ENCODE measurements at places on chromosomes 13 and 19.

- no peak overlapping the region for H3K4me3 ChIP-seq
- H3K27ac ChIP-seq: no peak overlapping the region
- H3K4me1 ChIP-seq: no peaks in the 10 kb centered on the region
Observed at GRCh38 chr19:42628411-42629140, 33.9 kb upstream of the CEACAM8 start.

DNA sequence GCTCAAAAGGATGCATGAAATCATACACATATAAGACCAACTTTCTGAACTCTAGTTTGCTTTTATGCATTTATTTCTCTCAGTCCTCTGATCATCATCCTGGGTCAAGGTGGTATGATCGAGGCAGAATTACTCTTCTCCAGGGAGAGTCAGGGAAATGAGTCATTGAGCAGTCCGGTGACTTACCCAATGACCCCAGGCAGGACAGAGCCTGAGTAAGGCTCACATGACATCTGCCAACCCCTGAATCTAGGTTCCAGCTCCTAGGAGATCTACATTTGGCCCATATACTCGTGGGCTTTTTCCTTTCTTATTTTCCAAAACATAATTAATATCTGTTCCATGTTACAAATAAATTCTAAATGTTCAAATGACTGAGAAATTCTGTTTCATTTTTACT lies 502.3 kb downstream of the FOXO1 start:
- peaks cover 9% of the 10 kb centered on the region for H3K27me3 ChIP-seq
- H3K4me3 ChIP-seq: no peak overlapping the region

DNA sequence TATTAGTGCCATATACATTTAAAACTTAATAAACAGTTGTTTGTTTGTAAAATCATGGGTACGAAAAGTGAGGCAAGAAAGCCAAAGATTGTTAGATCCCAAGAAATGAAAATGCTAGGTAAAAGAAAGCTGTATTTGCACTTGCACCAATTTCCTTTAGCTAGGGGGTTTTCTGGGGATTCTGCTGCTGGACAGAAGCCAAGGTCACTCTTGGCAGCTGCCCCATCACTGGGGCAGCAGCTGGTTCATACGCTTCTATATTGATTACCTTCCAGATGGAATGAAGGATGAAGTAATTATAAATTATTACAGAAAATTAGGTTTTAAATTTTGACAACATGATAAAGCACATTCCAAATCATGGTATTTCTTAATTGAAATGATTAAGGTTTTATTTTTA lies 127.4 kb downstream of the SLITRK5 start:
- H3K4me3 ChIP-seq: no peak overlapping the region
- no peaks in the 10 kb centered on the region for H3K27me3 ChIP-seq
- H3K4me1 ChIP-seq: no peaks in the 10 kb centered on the region
- H3K27ac ChIP-seq: no peak overlapping the region

- H3K36me3 ChIP-seq: no peaks in the 10 kb centered on the region
- H3K27me3 ChIP-seq: no peaks in the 10 kb centered on the region
- no peak overlapping the region for H3K4me3 ChIP-seq
- no peak for DNase-seq
Observed at GRCh38 chr13:69418319-69418718, 689.3 kb upstream of the ATXN8OS start.

- no peak overlapping the region for H3K4me3 ChIP-seq
- H3K27ac ChIP-seq: no peak overlapping the region
- no peaks in the 10 kb centered on the region for H3K36me3 ChIP-seq
- no peak for DNase-seq
- peaks cover 10% of the 10 kb centered on the region for H3K4me1 ChIP-seq
- peaks cover 47% of the 10 kb centered on the region for H3K27me3 ChIP-seq
Observed at GRCh38 chr13:27371932-27372331, 52.5 kb upstream of the GTF3A start.

GRCh38 chr13:24746618-24747247 lies 17.2 kb upstream of the RNF17 start:
- H3K36me3 ChIP-seq: no peaks in the 10 kb centered on the region
- no peak overlapping the region for H3K27ac ChIP-seq
- no peak for DNase-seq
- peaks cover 12% of the 10 kb centered on the region for H3K4me1 ChIP-seq
- peaks cover 57% of the 10 kb centered on the region for H3K27me3 ChIP-seq

GRCh38 chr19:14916848-14917247 lies 24.4 kb upstream of the OR7C2 start:
- H3K36me3 ChIP-seq: peaks cover 17% of the 10 kb centered on the region
- DNase-seq: peak; percentile 3
- H3K27ac ChIP-seq: no peak overlapping the region
- H3K27me3 ChIP-seq: peaks cover 61% of the 10 kb centered on the region
- no peaks in the 10 kb centered on the region for H3K4me1 ChIP-seq

DNA sequence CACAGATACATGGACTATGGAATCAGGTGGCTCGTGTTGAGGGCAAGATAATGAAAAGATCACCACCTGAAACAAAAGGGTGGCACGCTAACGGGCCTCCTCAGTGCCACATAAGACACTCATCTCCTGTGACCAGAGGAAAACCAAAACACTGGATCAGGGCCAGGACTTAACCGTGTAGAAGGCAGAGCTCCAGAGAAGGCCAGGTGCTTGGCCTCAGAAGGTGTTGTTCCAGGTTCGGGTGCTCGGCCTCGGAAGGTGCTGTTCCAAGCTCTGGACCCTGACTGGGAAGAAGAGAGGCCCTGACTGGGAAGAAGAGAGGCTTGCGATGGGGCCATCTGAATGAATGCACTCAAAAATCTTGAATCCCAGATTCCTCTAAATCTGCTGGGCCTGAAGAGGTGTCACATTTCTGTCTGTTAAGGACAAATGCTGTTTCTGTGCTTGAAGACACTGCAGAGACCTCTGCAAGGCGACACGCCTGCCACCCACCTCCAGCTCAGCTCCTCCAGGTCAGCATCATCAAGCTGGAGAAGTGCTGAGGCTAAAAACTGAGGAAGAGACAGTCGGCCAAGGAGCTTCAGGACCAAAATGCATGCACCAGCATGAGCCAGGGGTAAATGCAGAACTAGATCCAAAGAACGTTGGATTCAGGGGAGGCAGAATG lies 2.7 kb upstream of the RASA3 start:
- DNase-seq: no peak
- peak overlapping the region; percentile 85 for H3K4me3 ChIP-seq
- H3K4me1 ChIP-seq: peaks cover 48% of the 10 kb centered on the region
- peak overlapping the region; percentile 69 for H3K27ac ChIP-seq

GRCh38 chr13:36666477-36667229 lies 7.2 kb upstream of the SERTM1 start:
- no peaks in the 10 kb centered on the region for H3K4me1 ChIP-seq
- DNase-seq: no peak
- H3K27me3 ChIP-seq: peaks cover 7% of the 10 kb centered on the region
- H3K4me3 ChIP-seq: no peak overlapping the region
- H3K36me3 ChIP-seq: no peaks in the 10 kb centered on the region
- H3K27ac ChIP-seq: no peak overlapping the region

GRCh38 chr19:35213663-35214632 lies 14.6 kb downstream of the FAM187B start:
- H3K4me1 ChIP-seq: peaks cover 34% of the 10 kb centered on the region
- peak; percentile 95 for DNase-seq
- H3K4me3 ChIP-seq: peak overlapping the region; percentile 85
- peak overlapping the region; percentile 100 for H3K27ac ChIP-seq
- H3K36me3 ChIP-seq: peaks cover 9% of the 10 kb centered on the region
- no peaks in the 10 kb centered on the region for H3K27me3 ChIP-seq

DNA sequence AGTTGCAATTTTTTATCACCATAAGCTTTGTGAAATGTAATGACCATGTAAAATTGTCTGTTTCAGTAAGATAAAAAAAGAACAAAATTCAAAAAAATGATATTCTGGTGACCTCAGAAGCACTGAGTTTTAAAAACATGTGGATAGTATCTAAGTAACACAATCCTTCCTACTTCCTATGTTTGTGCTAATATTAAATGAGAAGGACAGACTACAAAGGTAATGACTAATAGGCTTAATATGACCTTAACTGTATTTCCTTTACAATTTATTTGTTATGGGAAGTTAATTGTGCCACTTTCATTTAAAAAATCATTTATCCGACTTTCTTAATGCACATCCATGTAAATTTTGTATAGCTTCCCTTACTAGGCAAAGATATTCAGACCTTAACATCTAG lies 1030.4 kb upstream of the ATXN8OS start:
- no peak for DNase-seq
- H3K4me3 ChIP-seq: no peak overlapping the region
- no peaks in the 10 kb centered on the region for H3K4me1 ChIP-seq

DNA sequence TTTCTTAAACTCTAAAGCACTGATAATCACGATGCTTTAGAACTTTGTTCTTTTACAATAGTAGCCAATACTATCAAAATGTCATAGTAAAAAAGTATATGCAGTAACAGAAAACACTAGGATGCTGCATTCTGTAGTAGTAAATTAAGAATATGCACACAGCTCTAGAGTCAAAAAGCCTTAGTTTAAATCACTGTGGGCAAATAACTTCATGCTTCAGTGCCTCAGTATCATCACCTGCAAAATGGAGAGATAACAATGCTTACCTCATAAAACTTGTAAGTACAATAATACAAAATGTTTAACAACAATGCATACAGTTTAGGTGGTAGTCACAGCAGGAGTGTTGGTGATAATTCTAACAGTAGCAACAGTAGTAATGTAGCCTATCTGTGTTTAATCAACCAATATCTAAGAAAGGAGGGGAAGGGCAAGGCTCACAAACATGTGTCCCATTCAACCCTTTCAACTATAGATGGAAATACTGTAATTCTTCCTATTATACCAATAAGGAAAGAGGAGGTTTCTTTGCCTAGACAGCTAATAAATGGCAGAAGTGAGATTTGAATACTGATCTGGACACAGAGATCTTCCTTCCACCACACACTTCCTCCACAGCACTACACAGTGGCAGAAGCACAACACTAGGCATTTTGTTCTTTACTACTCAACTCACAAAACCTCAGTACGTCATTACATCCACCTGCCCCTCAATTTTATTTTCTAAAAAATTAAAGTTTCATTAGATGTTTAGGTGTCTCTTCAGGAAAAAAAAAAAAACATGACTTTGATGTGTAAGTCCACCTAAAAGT lies 4.6 kb downstream of the RBM26 start:
- H3K36me3 ChIP-seq: no peaks in the 10 kb centered on the region
- peak overlapping the region; percentile 55 for H3K27ac ChIP-seq
- H3K27me3 ChIP-seq: no peaks in the 10 kb centered on the region
- peaks cover 38% of the 10 kb centered on the region for H3K4me1 ChIP-seq
- DNase-seq: no peak

DNA sequence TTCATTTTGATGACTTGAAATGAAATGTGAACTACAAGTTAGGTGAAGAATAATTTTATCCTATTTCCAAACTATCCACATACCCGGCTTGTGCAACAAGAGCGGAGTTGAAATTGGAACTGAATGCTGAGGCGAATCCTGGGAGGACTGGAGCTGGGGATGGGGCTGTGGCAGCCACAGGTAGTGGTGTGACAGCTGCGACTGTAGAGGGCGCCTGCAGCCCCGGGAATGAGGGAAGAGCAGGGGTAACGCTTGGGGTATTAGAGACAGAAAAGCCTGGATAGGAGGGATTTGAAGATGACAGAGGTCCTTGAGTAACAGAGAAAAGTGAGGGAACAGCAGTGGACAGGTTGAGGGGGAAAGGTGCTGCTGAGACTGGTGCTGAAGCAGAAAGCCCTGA lies 22.0 kb upstream of the STOML3 start:
- H3K36me3 ChIP-seq: peaks cover 46% of the 10 kb centered on the region
- H3K27ac ChIP-seq: peak overlapping the region; percentile 28
- no peak for DNase-seq
- H3K27me3 ChIP-seq: no peaks in the 10 kb centered on the region

DNA sequence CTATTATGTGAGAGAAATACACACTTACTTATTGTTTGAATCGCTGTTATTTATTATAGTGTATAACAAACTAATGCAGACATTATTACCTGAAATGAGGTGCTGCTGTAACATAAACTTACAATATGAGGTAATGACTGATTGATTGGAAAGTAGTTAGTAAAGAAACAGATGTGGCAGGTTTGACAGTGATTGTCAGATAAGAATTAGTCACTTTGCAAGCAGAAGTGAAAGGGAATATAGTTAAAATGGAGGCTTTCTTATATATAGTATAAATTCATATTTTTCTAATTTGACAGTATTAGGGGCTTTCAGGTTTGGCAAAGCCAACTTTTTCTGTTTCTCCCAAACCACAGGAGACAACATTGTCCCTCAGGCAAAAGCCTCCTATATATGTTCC lies 20.6 kb downstream of the MIR17HG start:
- H3K4me3 ChIP-seq: no peak overlapping the region
- no peaks in the 10 kb centered on the region for H3K27me3 ChIP-seq
- H3K27ac ChIP-seq: no peak overlapping the region
- H3K36me3 ChIP-seq: no peaks in the 10 kb centered on the region
- DNase-seq: no peak
- no peaks in the 10 kb centered on the region for H3K4me1 ChIP-seq

GRCh38 chr13:97588993-97589392 lies 155.0 kb downstream of the RAP2A start:
- DNase-seq: no peak
- no peaks in the 10 kb centered on the region for H3K36me3 ChIP-seq
- H3K4me3 ChIP-seq: no peak overlapping the region
- peaks cover 5% of the 10 kb centered on the region for H3K27me3 ChIP-seq

DNA sequence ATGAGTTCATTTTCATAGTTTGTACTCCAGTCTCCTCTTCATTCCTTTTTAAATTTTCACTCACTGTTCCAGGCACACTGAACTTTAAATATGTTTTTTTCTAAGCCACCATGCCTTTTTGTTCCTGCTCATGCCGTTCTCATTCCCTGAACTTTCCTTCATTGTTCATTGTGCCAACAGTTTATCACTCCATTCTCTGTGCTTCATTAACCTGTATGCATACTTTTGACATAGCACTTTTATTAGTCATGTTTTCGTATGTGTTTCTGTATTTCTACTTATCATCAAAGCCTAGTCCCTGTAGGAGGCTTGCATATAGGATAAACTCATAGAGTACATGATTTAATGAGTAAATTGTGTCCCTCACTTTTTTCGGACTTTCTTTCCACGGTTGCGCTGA lies 65.3 kb downstream of the PCDH20 start:
- no peaks in the 10 kb centered on the region for H3K4me1 ChIP-seq
- H3K27ac ChIP-seq: no peak overlapping the region
- H3K4me3 ChIP-seq: no peak overlapping the region

DNA sequence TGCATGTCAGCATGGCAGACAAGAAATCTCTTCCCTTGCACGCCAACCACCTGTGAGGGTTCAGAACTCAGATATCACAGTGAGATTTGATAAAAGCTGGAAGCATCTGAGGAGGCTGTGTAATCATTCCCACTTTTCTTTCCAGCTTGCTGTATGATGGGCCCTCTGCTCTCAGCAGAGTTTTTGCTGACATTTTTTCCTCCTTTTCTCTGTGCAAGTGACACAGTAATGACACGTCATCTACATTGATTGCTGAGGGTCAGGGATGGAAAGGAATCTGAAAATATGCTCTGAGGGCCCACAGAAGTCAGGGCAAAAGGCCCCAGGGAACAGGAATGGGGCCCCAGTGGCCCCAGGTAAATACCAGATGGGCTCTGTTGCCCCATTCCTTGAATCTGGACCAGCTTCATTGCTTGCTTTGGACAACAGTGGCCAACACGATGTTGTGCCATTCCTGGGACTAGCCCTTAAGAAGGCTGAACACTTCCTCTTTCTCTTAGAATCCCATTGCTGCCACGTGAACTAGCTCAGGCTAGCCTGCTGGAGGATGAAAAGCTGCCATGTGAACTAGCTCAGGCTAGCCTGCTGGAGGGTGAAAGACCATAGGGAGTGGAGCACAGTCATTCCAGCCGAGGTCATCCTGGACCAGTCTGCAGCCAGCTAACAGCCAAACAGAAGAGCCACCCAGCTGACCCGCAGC lies 68.2 kb downstream of the CACNA1A start:
- no peak overlapping the region for H3K4me3 ChIP-seq
- H3K27ac ChIP-seq: no peak overlapping the region
- DNase-seq: no peak

GRCh38 chr13:36992362-36992761 lies 6.8 kb downstream of the ALG5 start:
- H3K36me3 ChIP-seq: peaks cover 29% of the 10 kb centered on the region
- no peak overlapping the region for H3K27ac ChIP-seq
- H3K4me3 ChIP-seq: no peak overlapping the region
- no peaks in the 10 kb centered on the region for H3K27me3 ChIP-seq
- peaks cover 10% of the 10 kb centered on the region for H3K4me1 ChIP-seq

Data from naive B cell (primary cell).